KBM-7 (cell line): ENCODE measurements at places on chromosomes 2 and 18.

DNA sequence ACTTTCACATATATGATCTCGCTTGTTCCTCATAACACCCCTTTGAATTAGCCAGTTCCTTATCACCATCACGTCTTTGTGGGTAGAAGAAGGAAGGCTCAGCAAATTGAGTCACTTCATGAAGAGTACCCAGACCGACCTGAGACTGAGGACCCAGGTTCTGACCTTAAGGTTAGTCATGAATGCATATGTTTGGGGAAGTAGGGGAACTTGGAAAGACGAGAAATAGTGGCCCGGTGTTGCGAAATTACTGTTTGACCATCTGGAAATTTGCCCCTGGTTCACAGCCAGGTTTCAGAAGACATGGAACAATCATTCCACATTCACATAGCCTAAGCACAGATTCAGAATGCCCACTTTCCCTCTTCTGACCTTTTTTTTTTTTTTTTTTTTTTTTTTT, 59.8 kb downstream of the MEIS1 start:
- peak; percentile 75 for DNase-seq

GRCh38 chr2:158753641-158754611, 41.2 kb upstream of the DAPL1 start:
- peak; percentile 81 for DNase-seq

DNA sequence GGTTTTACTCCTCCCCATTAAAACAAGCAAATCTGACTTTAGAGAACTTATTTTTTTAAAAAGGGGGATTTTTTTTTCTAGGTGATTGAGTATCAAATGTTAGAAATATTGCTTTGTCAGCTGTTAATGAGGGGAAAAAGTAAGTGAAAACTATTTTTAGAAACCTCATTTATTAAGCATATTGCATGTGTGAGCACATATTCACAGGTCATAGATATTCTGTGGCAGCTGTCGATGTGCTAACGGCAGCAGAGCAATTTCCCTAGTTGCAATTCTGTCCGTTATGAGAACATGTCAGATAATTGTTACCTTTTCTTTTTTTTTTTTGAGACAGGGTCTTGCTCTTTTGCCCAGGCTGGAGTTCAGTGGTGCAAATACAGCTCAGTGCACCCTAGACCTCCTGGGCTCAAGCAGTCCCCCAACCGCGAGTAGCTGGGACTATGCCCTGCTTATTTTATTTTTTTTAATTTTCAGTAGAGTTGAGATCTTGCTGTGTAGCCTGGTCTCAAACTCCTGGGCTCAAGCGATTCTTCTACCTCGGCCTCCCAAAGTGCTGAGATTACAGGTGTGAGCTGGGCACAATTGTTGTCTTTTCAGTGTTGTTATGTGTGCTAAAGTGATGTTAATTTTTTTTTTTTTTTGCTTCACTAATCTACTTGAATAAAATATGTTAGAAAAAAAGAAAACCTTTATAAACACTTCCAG, 69.8 kb downstream of the MTA3 start:
- no peak for DNase-seq

GRCh38 chr2:224360801-224361251, 41.1 kb downstream of the FAM124B start:
- no peak for DNase-seq

- peak; percentile 98 for DNase-seq
Measured at GRCh38 chr2:102033031-102033749, 41.4 kb downstream of the IL1R2 start.

GRCh38 chr18:55384551-55385275, 203.3 kb downstream of the TCF4 start:
- peak; percentile 50 for DNase-seq
